Thyroid gland (tissue), 4 donors: ENCODE measurements at places on chromosomes 13 and 19.

GRCh38 chr19:18017275-18018083 is 9.5 kb downstream of the ARRDC2 start:
- DNase-seq = no peak

DNA sequence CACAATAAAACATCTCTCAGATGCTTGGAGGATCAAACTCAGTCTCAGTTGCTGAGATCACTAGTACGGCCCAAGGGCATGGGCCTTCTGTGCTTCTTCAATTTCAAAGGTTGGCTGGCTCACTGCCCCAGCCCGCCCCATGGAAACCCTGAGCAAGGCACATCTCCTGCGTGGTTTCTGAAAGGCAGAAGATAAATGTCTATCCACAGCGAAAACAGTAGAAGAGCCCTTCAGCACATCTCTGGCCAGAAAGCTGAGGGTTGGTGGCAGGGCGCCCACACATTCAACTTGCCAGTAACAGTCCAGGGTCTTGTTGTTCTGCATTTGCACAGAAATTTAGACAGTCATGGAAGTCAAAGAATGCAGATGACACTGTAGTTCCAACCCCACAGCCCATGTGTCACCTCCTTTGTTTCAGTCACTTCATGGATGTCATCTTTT is 24.0 kb upstream of the KATNAL1 start:
- DNase-seq = no peak

DNA sequence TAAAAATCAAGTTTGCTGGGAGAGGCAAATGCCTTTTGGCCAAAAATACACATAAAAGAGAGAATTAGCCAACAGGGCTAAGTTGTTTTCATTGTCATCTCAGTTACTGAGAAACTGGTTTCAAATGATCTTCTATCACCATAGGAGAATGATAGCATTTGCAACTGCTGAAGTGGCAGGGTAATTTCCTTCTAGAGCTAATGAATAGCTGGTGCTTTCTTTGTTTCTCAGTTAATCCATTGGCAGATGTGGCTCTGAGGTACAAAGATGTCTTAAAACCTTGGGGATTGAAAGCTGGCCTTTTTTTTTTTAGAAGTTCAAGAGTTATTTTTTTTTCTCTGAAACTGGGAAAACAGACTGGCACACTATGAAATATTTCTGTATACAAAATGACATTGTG is 332.7 kb upstream of the KLF12 start:
- no peak for DNase-seq

DNA sequence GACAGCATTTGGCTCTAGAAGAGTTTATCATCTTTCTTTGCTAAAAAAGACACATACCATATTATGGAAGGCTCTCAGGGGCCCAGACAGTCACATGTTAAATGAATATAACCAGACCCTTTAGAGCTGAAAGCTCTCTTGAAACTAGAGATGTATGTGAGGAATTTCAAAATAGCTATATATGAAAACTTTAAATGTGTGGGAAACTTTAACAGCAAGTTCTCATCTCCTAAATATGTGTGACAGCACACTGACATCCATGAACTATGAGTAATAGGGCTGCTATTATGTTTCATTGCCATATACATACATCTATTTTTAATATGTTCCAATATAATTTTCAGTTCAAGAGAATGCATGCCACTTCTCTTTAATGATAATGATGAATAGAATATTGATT is 509.5 kb downstream of the GPC6 start:
- no peak for DNase-seq

- peak; percentile 10 for DNase-seq
Measured at GRCh38 chr19:32599736-32600157, 18.8 kb downstream of the PDCD5 start.

DNA sequence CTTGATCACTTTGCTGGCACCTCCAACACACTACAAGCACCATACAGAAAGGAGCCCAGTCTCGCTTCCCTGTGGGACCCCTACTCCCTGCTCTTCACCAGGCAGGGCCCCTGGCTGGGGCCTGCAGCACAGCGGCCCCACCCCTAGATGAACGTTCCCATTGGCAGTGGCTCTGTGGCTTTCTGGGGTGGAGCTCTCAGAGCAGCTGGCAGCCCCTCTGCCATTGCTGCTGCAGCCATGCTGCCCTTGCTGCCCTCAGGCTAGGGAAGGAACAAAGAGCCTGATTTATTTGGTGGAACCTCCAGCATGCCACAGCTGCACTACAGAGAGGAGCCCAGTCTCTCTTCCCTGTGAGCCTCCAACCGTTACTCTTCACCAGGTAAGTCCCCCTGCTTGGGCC is 5.8 kb downstream of the SIGLEC6 start:
- DNase-seq = no peak

DNA sequence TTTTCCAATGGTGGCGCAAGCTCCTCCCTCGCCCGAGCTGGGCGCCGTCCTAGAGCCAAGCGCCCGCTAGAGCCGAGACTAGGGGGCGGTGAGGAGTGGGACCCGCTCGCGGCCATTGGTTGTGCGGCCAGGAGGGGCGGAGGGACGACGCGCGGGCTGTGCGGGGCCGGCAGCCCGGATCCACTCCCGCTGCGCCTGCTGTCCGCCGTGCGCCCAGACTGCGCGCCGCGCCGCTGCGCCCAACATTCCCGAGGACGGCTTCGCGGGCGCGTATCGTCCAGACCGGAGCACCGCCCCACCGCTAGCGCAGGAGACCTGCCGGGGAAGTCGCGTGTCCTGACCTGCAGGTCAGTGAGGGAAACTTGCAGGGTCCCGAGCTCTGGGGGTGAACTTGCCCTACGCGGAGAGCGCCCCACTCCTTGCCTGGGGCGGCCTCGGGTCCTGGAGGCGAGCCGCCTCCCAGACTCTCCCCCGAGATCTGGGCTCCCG is at the start of gene SERTM1:
SERTM1 (plus strand) TSS at position 183 of the 489 bp plus-strand sequence. CDS start 21,059 bp downstream, outside the sequence.
- DNase-seq = peak; percentile 26

DNA sequence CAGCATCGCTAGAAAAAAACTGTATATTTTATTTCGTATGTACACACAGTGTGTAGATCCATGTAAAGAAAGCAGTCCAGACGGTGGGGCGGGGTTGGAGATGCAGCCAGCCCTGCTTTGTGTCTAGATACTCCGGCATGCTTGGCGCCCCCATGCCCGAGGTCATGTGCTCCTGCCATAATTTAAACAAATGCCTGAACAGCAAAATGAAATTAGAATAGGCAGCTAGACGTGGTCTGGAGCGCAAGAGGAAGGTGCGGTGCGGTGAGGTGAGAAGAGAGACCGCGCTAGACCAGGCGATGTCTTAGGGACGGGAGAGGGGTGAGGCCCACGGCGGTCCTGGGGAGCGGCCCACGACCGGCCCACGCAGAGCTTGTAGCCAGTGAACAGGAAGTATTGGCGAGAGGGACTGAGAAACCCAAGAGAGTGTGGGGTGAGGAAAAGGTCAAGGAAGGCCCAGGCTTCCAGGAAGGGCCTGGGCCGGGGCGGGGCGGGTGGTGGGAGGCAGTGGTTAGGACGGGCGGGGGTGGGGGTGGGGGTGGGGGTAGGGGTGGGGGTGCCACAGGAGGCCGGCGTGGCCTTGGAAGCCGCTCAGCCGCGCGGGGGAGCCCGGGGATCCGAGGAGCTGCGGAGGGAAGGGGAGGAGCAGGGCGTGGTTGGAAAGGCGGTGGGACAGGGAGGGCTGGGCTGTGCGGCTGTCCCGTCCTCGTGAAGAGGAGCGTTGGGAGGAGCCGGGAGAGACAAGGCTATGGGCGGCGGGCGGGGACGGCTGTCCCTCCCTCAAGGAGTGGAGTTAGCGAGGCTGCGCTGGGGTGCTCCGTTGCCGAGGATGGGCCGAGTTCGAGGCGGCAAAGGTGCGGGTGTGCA is 254.7 kb upstream of the SGCG start:
- DNase-seq = peak; percentile 74

DNA sequence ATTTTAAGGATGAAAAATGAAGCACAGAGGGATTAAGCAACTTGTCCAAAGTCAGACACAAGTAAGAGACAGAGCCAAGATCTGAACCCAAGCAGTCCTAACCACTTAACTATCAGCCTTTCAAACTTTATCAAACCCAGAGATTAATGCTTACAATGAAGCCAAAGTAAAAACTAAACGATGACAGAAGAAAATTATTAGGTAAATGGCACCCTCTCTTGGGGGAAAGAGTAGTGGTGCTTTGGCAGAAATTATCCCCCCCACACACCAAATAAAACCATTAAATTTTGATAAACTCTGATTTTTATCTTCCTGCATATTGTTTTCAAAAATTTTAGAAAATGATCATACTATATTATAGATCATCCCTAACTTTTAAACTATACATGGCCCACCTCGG is 329.2 kb downstream of the SLC7A1 start:
- DNase-seq = no peak

GRCh38 chr19:52453324-52454094 is at the start of gene ZNF578:
Gene ZNF578 (plus strand): TSS chr19:52453553. CDS start chr19:52501846, 48,293 bp downstream.
- peak; percentile 85 for DNase-seq

GRCh38 chr13:73932091-73932490 is 202.1 kb downstream of the KLF12 start:
- DNase-seq = no peak

DNA sequence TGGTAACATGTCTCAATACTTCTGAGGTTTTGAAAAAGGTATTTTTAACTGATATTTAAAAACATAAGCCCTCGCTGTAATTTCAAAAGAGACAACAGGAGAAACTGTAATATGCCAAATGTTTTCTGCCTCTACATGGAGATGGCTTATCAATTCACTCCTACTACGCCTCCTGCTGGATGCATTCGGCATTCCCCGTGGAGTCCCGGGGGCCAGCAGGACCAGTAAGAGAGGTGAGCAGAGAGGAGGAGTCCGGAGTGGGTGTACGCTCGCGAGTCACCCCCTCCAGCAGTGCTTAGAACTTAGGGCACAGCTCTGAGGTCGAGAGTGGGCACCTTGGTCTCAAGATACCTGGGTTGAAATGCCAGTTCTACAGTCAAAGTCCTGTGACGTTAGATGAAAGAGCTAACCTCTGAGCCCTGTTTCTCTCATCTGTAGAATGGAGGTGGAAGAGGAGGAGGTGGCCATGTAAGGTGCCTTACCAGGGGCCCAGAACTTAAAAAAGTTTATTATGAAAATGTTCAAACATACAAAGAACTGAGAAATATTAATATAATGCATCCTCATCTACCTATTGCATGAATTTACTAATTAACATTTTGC is 110.2 kb downstream of the STK24 start:
- peak; percentile 48 for DNase-seq

- no peak for DNase-seq
Measured at GRCh38 chr13:101204270-101205020, 211.9 kb downstream of the NALCN start.

- DNase-seq = no peak
Measured at GRCh38 chr13:30711375-30711774, 24.0 kb upstream of the ALOX5AP start.

GRCh38 chr13:99329477-99329876 is 22.3 kb upstream of the GPR183 start:
- peak; percentile 77 for DNase-seq

DNA sequence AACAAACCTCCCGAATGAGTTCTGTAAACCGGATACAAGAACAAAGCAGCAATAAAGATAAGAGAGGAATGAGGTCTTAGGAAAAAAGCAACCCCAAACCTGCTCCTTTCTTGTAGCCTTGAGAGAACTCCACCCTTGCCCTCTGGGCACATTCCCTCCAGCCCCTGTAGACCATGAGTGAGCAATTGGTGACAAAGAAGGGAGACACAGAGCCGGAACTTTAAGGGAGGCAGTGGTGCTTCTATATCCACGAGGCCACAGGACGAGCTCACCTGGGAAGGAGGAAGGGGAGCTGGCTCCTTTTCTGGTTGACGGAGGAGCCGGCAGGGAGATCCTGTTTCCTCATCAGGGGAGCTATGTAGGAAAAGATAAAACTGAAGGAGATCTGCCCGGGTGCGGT is 13.0 kb downstream of the BRME1 start:
- DNase-seq = no peak

DNA sequence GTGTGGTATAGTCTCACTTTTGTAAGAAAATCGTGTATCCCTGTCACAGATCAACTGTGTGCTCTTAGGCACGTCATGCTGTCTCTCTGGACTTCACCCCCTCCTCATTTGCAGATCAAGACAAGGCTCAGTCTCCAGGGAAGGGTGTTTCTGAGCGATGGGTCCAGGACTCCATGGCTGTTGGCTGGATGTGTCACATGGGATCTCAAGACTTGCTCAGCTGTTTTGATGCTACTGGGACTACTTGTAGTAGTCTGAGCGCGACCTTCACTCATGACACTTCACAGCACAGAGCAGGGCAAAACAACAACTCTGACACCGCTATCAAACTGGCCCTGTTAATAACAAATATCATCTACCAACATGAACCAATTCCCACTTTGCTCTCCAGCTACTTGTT is 36.2 kb downstream of the SMAD9 start:
- peak; percentile 40 for DNase-seq

- DNase-seq = no peak
Measured at GRCh38 chr19:51615991-51616390, 14.2 kb downstream of the SIGLEC5 start.

GRCh38 chr13:104327211-104327610 is 1261.0 kb upstream of the SLC10A2 start:
- no peak for DNase-seq

- DNase-seq = no peak
Measured at GRCh38 chr19:35011091-35011689, 11.1 kb downstream of the GRAMD1A start.

GRCh38 chr19:46365561-46365960 is 18.7 kb downstream of the PPP5C start:
- no peak for DNase-seq

DNA sequence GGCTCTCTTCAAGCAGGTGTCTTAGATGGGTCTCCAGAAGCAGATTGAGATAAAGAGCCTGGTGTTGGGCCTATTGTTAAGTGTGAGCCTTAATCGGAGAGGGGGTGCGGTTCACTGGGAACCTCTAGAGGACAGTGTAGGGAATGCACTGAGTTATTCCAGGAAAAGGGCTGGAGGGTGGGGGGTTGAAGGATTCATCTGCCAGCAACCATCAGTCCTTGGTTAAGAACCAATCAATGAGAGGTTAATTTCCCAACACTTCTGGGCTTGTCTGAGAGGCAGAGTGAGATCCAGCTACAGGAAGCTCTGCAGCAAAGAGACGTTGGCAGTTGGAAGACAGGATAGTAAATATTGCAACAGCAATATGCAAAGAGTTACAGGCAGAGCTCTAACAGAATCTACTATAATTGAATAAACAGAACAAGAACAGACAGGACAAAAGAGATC is 28.7 kb downstream of the CYP4F2 start:
- DNase-seq = peak; percentile 12

DNA sequence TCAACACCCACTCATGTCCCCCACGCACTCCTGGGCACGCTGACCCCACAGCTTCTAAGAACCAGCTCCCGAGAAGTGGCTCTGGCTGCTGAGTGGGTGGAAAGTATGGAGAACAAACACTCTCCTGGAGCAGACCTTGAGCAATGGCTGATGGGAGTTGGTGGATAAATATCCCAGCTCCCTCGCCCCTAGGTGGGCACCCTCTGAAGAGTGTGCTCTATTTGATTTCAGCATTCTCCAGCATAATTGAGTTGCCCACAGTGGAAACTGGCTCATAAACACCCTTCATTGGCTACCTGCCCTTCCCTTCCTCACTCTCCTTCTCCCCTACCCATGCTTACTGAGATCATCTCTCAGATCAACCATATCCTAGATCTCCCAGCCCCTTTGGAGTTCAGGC is 41.5 kb upstream of the ADGRE5 start:
- no peak for DNase-seq
